ENCODE measurements at places on chromosomes 16 and 17. TPM values are rescaled to one million over a fixed set of nuclear protein-coding genes. Genes with fewer than 3 reads are reported as not detected.

DNA sequence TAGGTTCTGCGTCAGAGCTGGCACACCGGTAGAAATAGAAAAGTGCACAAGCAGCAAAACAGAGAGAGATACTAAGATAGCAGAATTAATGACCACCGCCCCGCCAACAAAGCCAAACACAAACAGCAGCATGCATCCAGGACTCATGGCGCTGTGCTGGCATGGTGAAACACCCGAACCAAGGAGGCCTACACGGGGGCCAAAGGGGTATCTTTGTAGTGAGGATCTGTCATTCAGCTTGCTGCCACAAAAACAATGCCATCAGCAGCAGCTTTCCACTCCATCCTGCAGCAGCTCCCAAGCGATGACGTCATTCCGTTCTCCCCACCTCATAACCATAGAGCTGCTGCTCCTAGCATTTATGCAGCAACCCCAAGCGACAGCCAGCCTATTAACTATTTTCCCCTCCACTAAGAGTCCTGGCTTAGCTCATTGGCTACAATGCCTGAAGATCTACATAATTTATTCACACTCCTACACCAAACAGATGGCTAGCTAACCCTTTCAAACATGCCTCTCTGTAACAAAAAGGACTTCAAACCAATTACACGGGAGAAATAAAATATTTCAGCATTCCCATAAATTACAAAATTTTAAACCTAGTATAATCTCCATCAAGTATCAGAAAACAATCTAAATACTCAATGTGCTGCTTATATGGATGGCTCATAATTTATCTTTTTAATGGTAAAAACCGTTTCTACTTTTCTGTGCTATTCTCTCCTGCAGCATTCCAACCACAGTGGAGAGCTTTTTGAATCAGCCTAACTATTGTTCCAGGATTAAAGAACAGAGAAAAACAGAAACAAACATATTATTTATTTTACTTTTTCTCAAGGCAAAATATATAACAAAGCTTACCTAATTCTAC is 73.9 kb downstream of the SPAG9 start:
- peaks cover 5% of the 10 kb centered on the region for H3K4me1 ChIP-seq
- peak overlapping the region; percentile 95 for H3K27ac ChIP-seq
- no peaks in the 10 kb centered on the region for H3K27me3 ChIP-seq

DNA sequence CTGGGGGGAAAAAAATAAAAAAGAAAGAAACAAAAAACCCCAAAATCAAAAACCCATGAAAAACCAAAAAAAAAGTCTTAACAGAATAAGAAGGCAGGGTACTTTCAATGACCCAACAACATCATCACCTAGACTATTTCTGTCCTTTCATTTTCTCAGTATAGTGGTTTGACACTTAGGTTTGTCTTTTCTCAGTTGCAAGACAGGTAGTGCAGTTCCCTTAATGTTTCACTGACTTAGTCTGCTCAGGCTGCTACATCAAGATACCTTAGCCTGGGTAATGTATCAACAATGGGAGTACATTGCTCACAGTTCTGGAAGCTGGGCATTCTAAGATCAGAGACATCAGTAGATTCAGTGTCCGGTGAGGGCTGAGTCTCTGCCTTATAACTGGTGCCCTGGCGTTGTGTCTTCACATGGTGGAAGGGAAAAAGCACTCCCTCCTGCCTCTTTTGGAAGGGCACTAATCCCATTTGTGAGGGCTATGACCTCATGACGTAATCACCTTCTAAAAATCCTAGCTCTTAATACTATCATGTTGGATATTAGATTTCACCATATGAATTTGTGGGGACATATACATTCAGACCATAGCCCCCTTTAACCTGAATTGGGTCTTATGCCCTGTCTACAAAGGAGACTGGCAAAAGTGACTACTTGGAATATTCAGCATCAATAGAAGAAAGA is 362.3 kb upstream of the RBFOX1 start:
- no peak overlapping the region for H3K4me3 ChIP-seq
- H3K27me3 ChIP-seq = peaks cover 2% of the 10 kb centered on the region
- no peak for DNase-seq

Gene TMC5
- total RNA-seq = 0.04 TPM

DNA sequence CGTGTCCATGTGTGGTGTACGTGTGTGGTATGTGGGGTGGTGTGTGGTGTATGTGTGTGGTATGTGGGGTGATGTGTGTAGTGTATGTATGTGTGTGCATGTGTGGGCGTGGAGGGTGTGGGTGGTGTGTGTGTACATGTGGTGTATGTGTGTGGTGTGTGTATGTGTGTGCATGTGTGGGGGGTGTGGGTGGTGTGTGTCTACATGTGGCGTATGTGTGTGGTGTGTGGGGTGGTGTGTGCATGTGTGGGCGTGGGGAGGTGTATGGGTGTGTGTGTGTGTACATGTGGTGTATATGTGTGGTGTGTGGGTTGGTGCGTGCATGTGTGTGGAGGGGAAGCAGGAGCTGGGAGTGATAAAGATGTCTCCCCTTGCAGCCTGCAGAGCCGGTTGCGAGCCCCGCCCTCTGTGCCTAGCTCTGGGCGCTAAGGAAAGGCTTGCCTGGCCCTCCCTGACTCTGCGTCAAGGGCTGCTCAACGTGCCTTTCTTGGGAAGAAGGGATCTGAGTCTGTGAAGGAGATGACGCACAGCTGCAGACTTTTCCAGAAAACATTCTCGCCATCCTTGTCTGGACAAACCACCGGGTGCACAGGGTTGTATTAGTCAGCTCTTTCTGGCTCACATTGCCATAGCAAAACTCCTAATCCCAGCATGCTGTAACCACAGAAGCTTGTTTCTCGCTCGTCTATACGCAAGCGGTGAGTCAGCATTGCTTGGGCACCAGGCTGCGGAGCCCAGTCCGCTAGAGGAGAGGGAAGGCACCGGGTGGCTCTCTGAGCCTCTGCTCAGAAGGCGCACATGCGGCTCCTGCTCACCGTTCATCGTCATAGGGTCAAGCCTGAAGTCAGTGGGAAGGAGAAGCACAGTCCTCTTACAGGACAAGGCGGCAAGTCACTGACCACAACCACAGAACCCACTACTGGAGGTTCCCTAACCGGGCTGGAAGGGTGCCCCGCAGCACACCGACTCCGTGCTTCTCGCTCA is 2.0 kb upstream of the CD300H start:
- no peaks in the 10 kb centered on the region for H3K36me3 ChIP-seq
- H3K4me3 ChIP-seq = no peak overlapping the region
- no peak overlapping the region for H3K27ac ChIP-seq
- peaks cover 6% of the 10 kb centered on the region for H3K4me1 ChIP-seq

DNA sequence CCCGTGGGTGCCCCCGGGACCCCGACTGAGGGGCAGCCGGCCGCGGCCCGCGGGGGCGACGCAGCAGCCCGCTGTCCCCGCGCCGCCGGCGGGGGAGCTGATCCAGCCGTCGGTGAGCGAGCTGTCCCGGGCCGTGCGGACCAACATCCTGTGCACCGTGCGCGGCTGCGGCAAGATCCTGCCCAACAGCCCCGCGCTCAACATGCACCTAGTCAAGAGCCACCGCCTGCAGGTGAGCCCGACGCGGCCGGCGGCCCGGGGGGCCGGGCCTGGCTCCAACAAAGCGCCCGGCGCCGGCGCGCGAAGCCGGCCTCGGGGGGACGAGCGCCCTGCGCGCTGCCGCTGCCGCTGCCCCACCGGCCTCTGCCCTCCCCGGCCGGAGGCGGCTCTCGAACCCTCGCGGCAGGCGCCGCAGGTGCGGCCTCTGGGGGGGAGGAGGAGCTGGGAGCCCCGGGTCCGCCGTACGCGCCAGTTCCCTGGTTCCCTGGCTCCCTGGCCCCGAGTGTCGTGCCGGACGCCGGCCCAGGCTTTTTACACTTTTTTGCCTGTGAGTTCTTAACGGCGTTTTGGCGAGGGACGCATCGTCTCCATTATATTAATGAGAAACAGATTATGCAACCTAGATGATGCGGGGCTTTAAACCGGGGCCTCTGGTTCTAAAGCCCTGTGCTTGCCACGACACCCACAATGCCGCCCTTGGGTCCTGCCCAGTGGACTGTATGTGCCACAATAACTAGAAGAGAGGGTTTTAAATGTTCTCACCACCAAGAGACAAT is 521 bp downstream of the ATMIN start:
- H3K36me3 ChIP-seq = peaks cover 12% of the 10 kb centered on the region
- peak; percentile 34 for DNase-seq
- H3K4me1 ChIP-seq = peaks cover 16% of the 10 kb centered on the region
- H3K27me3 ChIP-seq = no peaks in the 10 kb centered on the region
- H3K4me3 ChIP-seq = peak overlapping the region; percentile 60
- H3K27ac ChIP-seq = peak overlapping the region; percentile 84

Data from muscle of leg (tissue), 16 donors.